ENCODE measurements at places on chromosomes 12 and 14. TPM values are rescaled to one million over a fixed set of nuclear protein-coding genes. Genes with fewer than 3 reads are reported as not detected.

The PTPRO gene
- polyA plus RNA-seq: not detected

The ZNF10 gene
- 2.0 TPM for polyA plus RNA-seq

DNA sequence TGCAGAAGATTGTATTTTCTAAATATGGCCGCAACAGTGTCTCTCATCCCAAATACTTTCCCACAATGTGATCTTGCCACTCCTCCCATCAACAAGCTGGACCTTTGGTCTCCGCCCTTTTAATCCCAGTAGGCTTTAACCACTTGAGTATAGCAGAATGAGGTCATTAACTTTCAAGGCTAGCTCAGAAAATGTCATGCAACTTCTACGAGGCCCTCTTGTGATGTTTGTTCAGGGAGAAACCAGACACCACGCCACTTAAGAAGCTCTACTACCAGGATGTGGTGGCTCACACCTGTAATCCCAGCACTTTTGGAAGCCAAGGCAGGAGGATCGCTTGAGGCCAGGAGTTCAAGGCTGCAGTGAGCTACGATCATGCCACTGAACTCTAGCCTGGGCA is 20.1 kb upstream of the OR6J1 start:
- peak; percentile 57 for DNase-seq

DNA sequence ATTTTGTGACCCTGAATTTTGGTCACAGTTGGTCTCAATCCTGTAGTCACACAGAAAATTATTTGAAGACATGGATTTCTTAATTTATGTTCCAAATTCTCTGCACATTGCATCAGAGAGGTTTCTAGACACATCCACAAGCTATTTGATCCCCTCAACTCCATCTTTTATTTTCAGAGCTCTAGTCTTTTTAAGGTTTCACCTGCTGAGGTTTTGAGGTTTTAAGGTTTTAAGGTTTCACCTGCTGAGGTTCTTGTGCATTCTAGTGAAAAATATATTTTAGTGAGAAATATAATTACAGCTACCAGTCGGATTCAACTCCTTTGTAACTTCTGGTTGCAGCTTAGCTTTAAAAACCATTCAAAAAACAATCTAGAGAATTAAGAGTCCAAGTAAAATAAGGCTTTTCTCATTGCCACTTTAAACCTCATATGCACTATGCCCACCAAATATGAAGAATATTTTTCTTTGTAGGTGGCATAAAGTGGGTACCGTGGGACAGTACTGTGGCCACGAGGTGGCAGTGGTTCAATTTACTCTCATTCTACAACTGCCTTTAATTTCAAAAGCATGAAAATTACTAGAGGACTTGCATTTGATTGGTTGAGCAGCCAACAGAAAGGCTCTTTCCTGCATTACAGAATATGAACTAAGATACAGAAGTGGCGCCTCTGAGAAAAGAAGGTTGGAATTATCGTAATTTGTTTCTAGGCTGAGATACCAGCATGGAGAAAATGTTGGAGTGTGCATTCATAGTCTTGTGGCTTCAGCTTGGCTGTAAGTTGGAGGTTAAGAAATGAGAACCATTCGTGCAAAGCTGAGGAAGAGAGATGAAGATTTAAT is 366.5 kb upstream of the OR4E1 start:
- DNase-seq: peak; percentile 18

DNA sequence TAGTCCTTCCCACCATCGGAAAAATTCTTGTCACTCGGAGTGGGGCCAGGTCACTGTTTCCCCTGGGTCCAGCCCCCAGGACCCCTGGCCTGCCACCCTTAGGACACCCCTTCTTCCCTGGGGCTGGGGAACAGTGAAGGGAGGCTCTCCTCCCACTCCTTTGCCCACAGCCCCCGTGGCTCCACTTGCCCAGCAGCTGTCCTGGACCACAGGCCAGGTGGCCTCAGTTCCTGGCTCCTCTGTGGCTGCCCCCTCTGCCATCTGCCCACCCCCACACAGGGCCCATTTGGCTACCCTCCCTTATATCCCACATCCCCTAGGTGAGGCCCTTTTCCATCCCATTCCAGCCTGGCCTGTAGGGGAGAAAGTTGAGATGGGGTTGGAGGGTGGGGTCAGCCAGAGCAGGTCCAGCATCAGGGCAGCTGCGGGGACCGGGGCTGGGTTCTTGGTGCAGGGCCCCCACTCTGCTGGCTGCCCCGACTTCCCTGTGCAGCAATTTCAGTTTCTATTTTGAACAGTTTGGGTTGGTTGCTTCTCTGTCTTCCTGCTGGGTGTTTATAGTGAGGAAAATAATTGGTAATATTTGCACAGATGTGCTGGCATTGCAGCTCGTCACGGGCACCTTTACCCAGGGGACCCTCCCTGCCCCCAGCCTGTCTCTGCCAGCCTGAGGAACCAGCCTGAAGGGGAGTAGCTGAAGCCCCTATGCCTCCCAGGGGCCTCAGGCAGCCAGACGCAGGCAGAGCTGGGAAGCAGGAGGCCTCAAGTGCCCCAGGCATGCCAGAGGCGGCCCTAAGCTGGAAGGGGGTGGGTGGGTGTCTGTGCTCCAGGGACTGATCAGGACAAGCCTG is 23.4 kb downstream of the SYNDIG1L start:
- no peak for DNase-seq

GRCh38 chr12:48687592-48687991 is 5.6 kb upstream of the KANSL2 start:
- no peak for DNase-seq

DNA sequence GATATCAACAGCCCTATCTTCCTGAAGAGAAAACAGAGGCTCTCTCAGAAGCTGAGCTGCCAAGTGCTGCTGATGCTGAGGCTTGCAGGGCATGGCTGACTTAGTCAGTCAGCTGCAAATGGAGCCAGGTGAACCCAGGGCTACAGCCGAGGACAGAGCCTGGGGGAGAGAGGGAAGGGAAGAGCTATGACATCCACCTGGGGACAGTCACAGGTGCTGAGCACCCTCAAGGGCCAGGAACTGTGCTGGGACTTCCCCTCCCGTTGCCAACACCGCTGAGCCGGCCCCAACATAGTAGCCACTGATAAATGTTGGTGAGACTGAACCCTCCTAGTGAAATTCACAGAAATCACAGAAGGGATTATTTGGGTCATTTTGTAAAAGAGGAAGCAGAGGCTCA is 6.7 kb upstream of the CHGA start:
- DNase-seq: no peak

GRCh38 chr14:105241641-105242040 is 6.7 kb upstream of the BTBD6 start:
- DNase-seq: no peak

DNA sequence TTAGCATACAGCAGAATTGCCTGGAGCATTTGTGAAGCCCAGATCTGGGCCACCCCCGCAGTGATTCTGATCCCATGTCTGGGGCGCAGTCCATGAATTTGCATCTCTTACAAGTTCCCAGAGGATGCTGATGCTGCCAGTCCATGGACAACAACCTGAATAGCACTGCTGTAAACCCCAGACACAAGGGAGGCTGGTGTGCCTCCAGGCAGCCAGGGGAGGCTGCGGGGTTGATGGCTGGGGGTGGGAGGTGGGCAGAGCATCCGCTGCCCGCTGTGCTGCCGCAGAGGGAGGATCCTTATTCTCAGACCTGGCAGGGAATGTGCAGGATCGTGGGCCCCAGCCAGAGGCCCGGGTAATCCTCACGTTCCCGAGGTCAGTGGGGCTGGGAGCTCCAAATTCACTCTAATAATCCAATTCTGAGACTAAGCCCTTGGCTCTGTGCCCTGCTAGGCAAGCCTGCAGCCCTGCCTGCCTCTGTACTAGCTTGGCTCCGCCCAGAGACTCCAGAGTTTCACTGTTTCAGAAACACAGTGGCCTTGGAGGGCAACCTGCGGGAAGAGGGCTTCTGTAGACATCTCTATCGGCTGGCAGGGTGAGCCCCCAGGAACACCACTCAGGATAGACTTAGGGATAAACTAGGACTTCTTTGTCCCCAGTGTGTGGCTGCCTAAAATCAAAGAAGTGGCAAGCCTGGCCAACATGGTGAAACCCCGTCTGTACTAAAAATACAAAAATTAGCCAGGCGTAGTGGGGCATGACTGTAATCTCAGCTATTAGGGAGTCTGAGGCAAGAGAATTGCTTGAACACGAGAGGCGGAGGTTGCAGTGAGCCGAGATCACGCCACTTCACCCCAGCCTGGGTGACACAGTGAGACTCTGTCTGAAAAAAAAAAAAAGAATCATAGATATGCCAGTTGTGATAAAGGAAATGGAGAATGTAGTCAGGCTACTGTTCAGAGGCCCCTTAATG is 17.8 kb upstream of the MLEC start:
- no peak for DNase-seq

GRCh38 chr12:60106214-60106613 is 510.4 kb downstream of the SLC16A7 start:
- DNase-seq: peak; percentile 14

GRCh38 chr12:32885831-32886230 is 10.7 kb downstream of the PKP2 start:
- no peak for DNase-seq

GRCh38 chr14:95497561-95498011 is 18.9 kb downstream of the SYNE3 start:
- no peak for DNase-seq

- no peak for DNase-seq
These were observed 329.7 kb downstream of the TMEM121 start for GRCh38 chr14:105855893-105856675.

DNA sequence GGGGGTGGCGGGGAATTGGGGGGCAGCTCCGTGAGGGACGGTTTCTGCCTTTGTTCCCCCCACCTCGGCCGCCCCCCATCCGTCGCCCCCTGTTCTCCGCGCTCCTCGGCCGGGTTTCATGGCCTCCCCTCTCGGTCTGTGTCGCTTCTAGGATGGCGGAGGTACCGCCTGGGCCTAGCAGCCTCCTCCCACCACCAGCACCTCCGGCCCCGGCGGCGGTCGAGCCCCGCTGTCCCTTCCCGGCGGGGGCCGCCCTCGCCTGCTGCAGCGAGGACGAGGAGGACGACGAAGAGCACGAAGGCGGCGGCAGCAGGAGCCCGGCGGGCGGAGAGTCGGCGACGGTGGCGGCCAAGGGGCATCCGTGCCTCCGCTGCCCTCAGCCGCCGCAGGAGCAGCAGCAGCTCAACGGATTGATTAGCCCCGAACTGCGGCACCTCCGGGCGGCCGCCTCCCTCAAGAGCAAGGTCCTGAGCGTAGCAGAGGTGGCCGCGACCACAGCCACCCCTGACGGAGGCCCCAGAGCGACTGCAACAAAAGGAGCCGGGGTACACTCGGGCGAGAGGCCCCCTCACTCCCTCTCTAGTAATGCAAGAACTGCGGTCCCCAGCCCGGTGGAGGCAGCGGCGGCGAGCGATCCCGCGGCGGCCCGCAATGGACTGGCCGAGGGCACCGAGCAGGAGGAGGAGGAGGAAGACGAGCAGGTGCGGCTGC is 575 bp downstream of the NAA30 start:
- peak; percentile 48 for DNase-seq

Measured in A549 (cell line).